Pulmonary artery endothelial cell (primary cell): ENCODE measurements at places on chromosomes 7 and 10. TPM values are rescaled to one million over a fixed set of nuclear protein-coding genes. Genes with fewer than 3 reads are reported as not detected.
A peak's percentile ranks its signal among the peaks of the same experiment; 100 is the strongest.

The HOXA1 gene
- 0.33 and 1.0 TPM in 2 replicates for total RNA-seq

GRCh38 chr7:156942708-156943090, 6.8 kb upstream of the NOM1 start:
- DNase-seq, result no peak

GRCh38 chr10:7752251-7752650, 35.5 kb downstream of the KIN start:
- DNase-seq, result no peak

GRCh38 chr7:152137476-152138025, 112.1 kb downstream of the GALNT11 start:
- peak; percentile 37 for DNase-seq

The PTN gene
- total RNA-seq, result 0.13 and 0.46 TPM in 2 replicates

DNA sequence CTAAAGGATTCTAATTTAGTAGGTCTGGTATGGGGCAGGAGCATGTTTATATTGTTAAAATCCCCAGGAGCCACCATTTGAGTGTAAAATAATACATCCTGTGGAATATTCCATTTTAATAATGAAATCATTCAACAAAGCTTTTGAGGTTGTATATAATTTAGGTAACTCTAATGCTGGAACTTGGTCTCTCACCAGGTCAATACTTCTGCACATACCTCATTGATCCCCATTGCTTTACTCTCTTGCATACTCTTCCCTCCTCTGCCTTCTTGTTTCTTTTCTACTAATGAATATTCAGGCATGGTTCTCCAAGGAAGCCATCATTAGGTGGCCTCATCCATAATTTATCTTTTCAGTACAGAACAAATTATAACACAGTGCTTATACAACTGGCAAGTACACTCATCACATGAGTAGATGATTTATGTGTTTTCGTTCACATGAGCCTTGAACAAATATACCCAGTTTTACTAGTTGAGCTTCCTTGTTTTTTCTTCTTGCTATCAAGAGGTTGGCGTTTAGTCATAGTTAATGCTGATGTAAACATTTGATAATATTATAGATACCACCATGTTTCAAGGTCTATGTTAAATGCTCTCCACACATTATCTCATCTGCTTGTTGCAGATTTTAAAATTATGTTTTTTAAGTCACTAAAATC, 7.2 kb downstream of the PALS2 start:
- DNase-seq, result no peak

- DNase-seq, result no peak
Measured at GRCh38 chr10:98299341-98299740, 31.3 kb upstream of the LOXL4 start.

The EGR2 gene
- total RNA-seq, result 0.04 and 0.07 TPM in 2 replicates

DNA sequence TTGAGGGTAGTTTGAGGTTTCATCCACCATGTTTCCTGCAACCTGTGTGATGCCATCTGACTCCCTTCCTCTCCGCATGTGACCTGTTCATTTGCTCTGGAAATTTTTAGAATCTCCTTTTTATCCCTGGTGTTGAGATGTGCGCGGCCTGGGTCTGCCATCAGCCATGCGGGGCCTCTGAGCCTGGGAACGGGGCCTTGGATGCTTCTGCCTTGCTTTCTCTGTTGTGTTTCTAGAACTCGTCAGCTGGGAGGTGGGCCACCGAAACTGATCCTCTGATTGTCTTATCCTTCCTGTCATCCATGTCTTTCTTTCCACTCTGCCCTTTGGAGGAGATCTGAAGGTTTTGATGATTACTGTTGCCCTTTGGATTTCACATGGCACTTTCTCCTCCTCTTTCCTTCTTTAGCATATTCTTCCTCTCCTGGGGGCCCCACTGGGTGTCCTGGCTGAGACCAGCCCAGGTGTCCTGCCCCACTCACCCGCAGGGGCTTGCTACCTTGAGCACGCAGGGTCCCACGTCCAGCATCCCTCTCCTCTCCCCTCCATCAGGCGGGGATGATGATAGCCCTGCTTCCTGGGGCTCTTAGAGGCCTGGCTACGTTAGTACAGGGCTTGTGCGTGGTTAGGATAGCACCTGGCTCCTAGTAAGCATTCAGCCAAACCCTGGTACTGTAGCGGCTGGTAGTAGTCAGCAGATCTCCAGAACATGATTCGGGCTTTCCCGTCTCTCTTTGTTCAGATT, 29.9 kb downstream of the PPP2R2D start:
- DNase-seq, result no peak

DNA sequence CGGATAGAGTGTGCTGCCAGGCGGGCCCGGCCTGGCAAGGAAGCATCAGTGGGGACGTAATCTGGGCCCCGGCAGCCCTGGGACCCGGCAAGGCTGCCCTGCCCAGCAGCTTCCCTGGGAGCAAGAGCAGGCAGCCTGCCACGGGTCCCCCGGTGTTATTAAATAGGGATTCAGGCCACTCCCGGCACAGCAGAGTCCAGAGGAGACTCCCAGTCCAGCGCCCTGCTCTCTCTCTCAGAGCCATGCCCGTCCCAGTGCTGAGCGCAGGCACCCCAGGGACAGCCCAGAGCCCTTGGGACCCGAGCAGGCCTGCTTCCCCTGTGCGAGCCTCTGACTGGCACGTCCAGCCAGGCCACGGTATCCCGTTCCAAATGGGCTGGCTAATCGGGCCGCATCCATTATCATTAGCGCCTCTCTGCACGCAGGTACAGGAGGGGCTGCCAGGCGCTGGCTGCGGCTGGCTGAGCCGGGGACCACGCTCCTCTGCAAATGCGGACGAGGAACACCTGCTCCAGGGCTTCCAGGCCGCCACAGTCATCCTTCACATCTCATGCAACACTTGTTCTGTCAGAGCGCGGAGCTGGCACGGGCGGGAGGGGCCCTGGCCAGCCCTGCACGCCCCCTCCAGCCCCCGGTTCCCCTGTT, 344.2 kb upstream of the MKI67 start:
- no peak for DNase-seq

- no peak for DNase-seq
Measured at GRCh38 chr10:96890580-96890979, 58.5 kb downstream of the LCOR start.

GRCh38 chr10:73998929-73999691, 1.2 kb downstream of the VCL start:
- peak; percentile 33 for DNase-seq

- no peak for DNase-seq
Measured at GRCh38 chr10:34539533-34540315, 275.4 kb downstream of the PARD3 start.

The RBM28 gene
- 19.7 and 39.9 TPM in 2 replicates for total RNA-seq

The BICC1 gene
- 1.7 and 3.2 TPM in 2 replicates for total RNA-seq

GRCh38 chr7:2175514-2175913, 57.2 kb downstream of the MAD1L1 start:
- no peak for DNase-seq

GRCh38 chr7:32511791-32512190, 16.5 kb downstream of the AVL9 start:
- no peak for DNase-seq

The MMD2 gene
- total RNA-seq, result not detected in 2 replicates

The GIMAP8 gene
- 68.3 and 104 TPM in 2 replicates for total RNA-seq

GRCh38 chr7:128437426-128438332, 18.0 kb upstream of the HILPDA start:
- no peak for DNase-seq

- no peak for DNase-seq
Measured at GRCh38 chr7:20201380-20201779, 15.8 kb downstream of the MACC1 start.

The SAP25 gene
- total RNA-seq, result 0.11 TPM in 1 of 2 replicates, not detected in the other

DNA sequence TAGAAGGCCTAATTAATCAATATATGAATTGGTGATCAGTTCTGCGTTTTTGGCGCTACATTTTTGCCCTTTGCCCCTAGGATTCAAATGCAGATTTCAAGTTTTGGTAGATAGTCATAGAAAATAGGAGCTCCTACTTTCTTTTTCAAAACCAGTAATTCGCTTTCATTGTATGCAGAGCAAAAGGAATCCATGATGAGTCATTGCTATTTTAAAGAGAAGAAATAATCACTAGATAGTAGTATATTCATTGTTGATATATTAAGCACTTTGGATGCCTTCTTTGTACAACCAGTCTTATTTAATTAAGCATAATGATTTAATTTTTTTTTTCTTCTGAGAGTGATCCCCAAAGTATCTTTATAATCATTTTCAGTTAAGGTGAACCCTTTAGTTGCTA, 50.3 kb downstream of the CSTF2T start:
- no peak for DNase-seq

The PDLIM1 gene
- total RNA-seq, result 46.5 and 58.0 TPM in 2 replicates

- DNase-seq, result no peak
Measured at GRCh38 chr7:66442385-66442784, 186.3 kb upstream of the KCTD7 start.

DNA sequence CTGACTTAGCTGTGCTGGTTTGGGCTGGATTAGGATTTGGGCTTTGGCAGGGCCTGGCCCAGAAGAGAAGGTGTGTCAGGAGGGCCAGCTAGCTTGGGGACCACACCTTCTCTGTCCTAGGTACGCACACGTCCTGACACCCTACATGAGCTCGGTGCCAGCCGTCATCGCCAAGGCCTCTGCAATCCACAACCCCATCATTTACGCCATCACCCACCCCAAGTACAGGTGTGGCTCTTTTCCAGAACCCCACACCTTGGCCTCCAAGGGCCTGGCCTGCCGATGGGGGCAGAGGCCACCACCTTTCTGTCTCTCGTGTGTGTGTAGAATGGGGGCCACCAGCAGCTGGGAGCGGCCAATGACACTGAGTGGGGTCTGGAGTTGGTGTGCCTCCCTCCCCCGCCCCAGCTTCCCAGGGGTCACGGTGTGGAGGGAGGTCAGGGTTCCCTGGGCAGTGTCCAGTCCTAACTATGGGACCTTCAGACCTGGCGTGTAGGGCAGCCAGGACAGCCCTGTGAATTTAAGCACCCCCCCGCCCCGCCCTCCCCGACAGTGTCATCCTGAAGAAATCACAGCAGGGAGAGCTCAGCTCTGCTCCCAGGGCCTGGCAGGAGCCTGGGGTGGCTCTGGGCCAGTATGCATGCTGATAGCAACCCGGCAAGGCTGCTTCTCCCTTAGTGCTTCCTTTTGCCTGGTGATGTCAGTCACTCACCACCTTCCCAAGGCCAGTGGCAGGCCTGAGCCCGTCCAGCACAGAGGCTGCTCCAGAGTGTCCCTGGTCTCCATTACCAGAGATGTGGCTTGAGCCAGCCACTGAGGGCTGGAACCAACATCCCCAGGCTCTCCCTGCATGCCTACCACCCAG, 6.9 kb upstream of the LDB3 start:
- DNase-seq, result no peak

The TUBB8 gene
- total RNA-seq, result not detected in 2 replicates

The FAM25A gene
- not detected in 2 replicates for total RNA-seq

GRCh38 chr10:51272555-51272954, 198.3 kb downstream of the PRKG1 start:
- no peak for DNase-seq

The CYREN gene
- 21.4 and 21.6 TPM in 2 replicates for total RNA-seq

The HTR5A gene
- total RNA-seq, result not detected in 2 replicates

The TAS2R3 gene
- total RNA-seq, result 0.46 and 1.3 TPM in 2 replicates

GRCh38 chr10:7438196-7438986, 27.6 kb upstream of the SFMBT2 start:
- DNase-seq, result no peak

The MYH16 gene
- 0.21 and 0.53 TPM in 2 replicates for total RNA-seq

DNA sequence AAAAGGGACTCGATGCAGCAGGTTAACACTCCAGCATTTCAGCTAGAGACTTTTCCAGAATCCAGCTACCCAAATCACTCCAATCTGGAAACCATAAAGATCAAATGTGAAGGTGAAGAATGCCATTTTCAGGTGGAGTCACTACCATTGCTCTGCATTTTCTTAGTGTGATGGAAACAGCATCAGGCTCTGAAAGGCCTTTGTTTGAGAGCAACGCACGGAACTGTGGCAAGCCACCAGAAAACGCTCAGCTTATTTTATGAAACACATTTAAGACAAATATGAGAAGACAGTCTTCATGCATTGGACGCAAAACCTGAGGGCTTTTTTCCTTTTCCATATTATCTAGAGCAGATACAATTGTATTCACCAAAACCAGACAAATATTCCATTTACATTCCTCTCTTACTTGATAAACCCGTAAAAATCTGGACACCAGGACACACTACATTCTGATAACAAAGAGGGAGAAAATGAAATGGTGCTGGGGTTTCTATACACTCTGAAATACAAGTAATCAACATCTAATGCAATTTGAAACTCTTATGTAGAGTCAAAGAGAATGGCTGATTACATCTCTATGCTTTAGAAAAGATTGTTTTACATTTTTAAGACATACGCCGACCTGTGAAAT, 99.1 kb downstream of the NRP1 start:
- no peak for DNase-seq

The CUZD1 gene
- total RNA-seq, result 0.99 and 1.1 TPM in 2 replicates

The TAS2R5 gene
- 0.53 and 0.74 TPM in 2 replicates for total RNA-seq

DNA sequence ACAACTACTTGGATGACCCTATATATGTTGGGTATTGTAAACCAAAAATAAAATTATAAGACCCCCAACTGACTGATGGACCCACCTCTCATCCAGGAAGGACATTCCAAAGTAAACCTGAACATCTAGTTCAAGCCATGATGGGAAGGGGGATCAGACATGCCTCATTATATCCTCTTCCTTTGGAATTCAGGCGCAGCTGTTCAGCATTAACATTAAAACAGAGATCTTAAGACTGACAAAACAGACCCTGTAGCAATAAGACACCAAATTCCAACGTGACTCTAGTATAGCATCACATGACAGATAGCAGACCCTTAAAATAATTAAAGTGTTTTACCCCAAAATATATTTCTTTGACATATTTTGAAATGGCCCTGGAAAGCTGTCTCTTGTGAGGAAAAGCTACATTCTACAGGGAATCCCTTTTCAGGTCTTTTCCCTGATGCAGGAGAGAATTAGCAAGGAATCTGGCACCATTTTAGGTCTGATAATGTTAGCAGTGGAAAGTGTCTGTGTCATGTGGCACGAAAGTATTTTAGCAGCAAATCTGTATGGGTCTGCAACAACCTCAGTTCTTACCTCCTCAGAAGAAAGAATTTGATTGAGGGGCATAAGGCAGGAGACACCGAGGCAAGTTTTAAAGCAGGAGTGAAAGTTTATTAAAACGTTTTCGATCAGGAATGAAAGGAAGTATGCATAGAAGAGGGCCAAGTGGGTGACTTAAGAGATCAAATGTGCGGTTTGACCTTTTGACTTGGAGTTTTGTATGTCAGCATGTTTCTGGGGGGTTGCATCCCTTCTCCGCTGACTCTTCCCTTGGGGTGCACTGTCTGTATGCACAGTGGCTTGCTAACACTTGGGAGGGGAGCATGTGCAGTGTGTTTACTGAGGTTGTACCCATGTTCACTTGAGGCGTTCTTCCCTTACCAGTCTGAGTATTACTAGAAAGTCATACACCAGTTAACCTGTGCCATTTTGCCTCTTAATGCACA, 236.6 kb upstream of the PPP1R3A start:
- no peak for DNase-seq

DNA sequence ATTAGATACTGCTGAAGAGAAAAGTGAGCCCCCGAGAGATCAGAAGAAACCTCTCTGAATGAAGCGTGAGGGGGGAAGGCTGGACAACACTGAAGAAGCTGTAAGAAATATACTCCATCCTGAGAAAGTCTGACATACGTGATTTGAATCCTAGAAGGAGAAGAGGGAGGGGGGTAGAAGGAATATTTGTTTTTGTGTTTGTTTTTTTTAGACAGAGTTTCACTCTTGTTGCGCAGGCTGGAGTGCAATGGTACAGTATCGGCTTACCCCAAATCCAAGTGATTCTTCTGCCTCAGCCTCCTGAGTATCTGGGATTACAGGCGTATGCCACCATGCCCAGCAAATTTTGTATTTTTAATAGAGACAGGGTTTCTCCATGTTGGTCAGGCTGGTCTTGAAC, 52.6 kb downstream of the GALNT11 start:
- no peak for DNase-seq

The GNAI1 gene
- 4.2 and 10.0 TPM in 2 replicates for total RNA-seq

GRCh38 chr10:11823122-11823988, at the start of gene PROSER2:
Gene PROSER2, plus strand, starts transcription at chr10:11823356. Its CDS starts 28,722 bp downstream, at chr10:11852078.
- DNase-seq, result peak; percentile 15
